ENCODE measurements at places on chromosomes 5 and 9.

DNA sequence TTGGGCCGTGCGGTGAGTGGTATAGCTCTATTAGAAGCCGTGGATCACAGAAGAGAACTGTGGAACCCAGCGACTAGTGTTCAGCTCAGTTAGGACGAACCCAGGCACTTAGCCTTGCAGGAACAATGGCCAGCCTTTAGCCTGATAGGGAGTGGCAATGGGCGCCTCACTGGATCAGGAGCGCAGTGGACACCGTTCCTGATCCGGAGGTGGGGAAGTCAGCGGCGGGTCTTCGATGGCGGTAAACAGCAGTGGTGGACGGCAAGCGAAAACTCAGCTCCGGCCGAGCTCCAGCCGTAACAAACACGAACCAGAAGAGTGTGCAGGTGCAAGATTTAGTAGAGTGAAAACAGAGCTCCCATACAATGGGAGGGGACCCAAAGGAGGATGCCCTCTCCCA, 340.0 kb downstream of the TLE4 start:
- no peaks in the 10 kb centered on the region for H3K27me3 ChIP-seq
- no peak overlapping the region for H3K27ac ChIP-seq
- DNase-seq, result no peak
- no peaks in the 10 kb centered on the region for H3K4me1 ChIP-seq
- no peaks in the 10 kb centered on the region for H3K36me3 ChIP-seq

DNA sequence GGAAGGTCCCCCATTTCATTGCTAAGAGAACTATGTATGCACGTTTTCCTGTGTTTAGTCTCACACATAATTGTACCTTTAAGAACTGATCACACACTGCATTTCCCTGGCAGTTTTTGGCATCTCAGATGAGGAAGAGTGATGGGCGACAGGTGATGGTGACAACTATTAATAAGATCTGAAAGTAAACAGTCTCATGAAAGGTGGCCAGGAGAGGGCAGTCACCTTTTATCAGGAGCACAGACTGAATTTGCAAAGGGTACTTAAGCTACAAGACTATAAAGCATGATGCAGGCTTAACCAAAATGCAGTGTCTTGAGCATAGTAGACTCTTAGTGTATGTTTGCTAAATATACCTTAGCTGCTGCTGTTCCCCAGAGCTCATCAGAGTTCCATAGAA, 91.5 kb downstream of the GHR start:
- no peaks in the 10 kb centered on the region for H3K27me3 ChIP-seq
- DNase-seq, result no peak
- no peaks in the 10 kb centered on the region for H3K4me1 ChIP-seq
- no peaks in the 10 kb centered on the region for H3K36me3 ChIP-seq

DNA sequence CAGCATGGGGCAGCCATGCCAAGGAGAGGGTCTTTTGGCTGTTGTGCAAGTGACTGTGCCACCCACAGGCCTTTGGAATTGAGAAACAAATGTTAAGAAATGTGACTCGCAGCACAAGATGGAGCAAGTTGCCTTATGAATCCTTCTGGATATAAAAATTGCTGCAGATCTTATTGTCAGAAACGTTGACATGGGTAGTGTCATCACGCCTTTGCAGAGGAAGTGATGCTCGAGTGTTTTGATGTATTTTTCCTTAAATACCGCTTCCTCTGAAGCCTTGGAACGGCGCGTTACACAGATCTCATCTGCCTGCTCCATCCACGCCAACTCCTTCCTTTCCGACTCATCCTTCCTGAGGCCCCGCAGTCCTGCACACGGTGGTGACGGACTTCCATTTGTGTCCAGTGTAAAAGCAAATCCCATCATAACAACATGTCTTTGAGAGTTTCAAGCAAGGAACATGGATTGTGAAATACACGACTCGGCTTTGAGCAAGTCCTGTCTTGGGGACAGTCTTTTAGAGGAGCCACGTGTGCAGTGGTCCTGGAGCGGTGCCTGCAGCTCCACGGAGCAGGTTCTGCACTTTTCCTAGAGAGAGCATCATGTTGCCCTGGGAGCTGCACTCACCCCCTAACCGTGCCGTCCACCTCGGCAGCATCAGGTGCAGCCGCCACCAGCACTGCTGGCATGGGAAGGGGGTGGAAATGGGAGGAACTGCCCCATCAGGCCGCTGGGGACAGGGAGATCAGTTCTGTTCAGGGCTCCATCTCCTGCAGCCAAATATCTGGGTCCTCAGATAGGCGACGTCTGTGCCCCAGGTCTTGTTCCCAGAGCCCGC, 15.1 kb downstream of the ROPN1L start:
- H3K4me3 ChIP-seq, result no peak overlapping the region
- no peaks in the 10 kb centered on the region for H3K27me3 ChIP-seq
- no peak overlapping the region for H3K27ac ChIP-seq
- H3K4me1 ChIP-seq, result peaks cover 3% of the 10 kb centered on the region
- no peak for DNase-seq

DNA sequence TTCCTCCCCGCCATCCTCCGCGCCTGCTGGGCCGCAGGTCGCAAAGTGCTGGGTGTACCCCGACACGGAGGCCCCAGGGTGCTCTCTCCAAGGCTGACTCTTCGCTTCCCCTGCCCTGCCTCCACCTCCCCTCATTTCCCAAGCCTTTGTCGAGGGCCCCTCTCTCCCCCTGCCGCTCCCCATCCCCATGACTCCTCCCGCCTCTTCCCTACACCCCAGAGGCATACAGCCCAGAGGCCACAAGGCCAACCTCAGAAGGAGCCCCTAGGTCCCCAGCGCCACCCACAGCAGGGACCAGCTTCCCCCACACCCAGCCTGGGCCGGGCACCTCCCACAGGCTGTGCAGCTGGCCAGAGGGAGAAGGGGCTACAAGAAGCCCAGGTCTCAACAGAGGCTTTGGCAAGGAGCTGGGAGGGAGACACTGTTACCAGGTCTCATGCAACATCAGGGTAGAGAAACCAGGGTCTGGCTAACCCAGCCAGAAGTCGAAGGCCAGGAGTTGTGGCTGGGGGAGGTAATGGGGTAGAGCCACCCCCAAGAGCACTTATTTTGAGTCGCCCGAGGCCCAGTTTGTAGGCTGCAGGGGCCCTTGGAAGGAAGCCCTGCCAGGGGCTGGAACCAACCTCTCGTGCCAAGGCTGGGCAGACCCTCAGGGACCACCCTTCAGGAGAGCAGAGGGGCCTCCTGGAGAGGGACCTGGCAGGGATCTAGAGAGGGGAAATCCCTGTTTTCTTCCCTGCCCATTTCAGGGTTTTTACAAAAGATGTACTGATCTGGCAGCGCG, 24.5 kb upstream of the SARDH start:
- H3K27ac ChIP-seq, result no peak overlapping the region
- no peak overlapping the region for H3K4me3 ChIP-seq
- no peaks in the 10 kb centered on the region for H3K36me3 ChIP-seq
- no peaks in the 10 kb centered on the region for H3K27me3 ChIP-seq

GRCh38 chr9:136331030-136331429, 3.7 kb downstream of the GPSM1 start:
- no peak overlapping the region for H3K4me3 ChIP-seq
- H3K27ac ChIP-seq, result no peak overlapping the region
- no peaks in the 10 kb centered on the region for H3K27me3 ChIP-seq
- no peaks in the 10 kb centered on the region for H3K36me3 ChIP-seq
- DNase-seq, result no peak
- H3K4me1 ChIP-seq, result peaks cover 14% of the 10 kb centered on the region

DNA sequence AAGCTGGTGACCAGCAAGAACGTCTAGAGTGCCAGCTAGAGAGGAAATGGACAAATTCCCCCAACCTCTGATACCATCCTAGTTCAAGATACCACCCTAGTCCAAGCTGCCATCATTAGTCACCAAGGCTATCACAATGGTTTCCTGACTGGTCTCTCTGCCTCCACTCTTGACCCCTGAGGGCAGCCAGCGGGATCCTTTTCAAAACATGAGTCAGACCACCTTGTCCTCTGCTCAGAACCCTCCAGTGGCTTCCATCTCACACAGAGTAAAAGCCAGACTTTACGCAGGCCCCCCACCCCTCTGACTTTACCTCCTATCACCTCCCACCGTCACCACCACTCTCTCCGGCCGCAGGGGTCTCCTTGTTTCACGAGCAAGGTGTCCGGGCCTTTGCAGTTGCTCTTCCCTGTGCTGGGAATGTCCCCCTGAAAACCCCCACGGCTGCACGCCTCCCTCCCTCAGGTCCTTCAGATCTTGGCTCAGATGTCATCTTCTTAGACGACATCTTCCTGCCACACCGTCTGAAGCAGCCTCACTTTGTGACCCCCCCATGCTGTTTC, 42.2 kb upstream of the FBXW11 start:
- H3K27me3 ChIP-seq, result no peaks in the 10 kb centered on the region
- H3K36me3 ChIP-seq, result peaks cover 96% of the 10 kb centered on the region
- no peak overlapping the region for H3K4me3 ChIP-seq
- DNase-seq, result no peak
- no peaks in the 10 kb centered on the region for H3K4me1 ChIP-seq

DNA sequence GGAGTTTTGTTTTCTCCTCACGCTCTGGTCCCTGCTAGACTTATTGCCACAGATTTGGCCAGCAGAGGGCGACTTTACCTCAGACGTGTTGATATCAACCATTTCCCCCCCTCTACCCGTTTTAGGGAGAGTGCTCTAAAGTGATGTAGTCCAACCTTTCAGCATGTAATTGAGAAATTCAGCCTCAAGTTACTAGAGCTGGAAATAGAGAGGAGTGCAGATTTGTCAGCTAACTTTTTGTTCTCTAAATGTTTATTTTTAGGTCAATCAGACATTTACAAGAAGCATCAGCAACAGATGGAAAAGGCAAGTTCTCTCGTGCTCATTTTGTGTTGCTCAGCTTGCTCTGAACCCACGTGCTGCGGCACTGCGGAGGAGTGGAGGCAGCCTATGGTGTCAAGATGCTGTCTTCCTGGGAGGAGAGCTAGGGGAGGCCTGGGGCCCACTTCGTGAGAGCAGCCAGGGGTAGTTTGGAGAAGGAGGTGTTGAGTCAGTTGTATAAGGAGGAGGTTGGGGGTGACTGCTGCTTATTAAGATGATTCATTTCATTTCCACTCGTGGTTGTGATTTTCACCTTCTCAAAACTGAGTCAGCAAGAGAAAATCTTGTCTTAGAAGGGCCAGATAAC, 53.6 kb downstream of the GPR107 start:
- no peaks in the 10 kb centered on the region for H3K27me3 ChIP-seq
- DNase-seq, result peak; percentile 83
- peaks cover 49% of the 10 kb centered on the region for H3K36me3 ChIP-seq
- no peak overlapping the region for H3K4me3 ChIP-seq

GRCh38 chr9:123745451-123745850, 184.5 kb downstream of the DENND1A start:
- H3K4me1 ChIP-seq, result peaks cover 3% of the 10 kb centered on the region
- H3K36me3 ChIP-seq, result no peaks in the 10 kb centered on the region
- no peak overlapping the region for H3K27ac ChIP-seq
- H3K27me3 ChIP-seq, result no peaks in the 10 kb centered on the region
- no peak for DNase-seq

DNA sequence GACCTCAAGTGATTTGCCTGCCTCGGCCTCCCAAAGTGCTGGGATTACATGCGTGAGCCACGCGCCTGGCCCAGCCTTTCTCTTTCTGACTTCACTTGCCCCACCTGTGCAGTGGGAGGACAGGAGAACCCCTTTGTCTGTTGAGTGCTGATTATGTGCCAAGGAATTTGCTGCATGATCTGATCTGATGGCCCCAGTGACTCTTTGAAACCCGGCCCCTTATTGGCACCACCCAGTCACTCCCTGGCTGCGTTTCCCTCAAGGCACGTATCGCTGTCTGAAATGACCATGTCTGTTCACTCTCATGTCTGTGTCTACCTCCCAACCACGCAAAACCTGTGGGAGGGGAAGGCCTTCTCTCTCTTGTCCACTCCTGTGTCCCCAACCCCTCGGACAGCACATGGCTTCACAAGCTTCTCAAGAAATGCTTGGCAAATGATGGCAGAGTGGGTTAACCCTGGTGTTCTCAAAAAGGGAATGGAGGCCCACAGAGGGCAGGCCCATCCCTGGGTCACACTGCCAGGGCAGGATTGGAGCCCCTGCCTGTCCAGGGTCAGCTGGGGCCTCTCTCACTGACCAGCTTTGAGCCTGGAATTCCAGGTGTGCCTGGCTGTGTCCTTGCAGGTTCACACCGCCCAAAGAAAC, 21.9 kb downstream of the NEK6 start:
- H3K36me3 ChIP-seq, result no peaks in the 10 kb centered on the region
- no peak overlapping the region for H3K27ac ChIP-seq
- no peak for DNase-seq
- H3K4me1 ChIP-seq, result no peaks in the 10 kb centered on the region
- no peaks in the 10 kb centered on the region for H3K27me3 ChIP-seq
- no peak overlapping the region for H3K4me3 ChIP-seq

- no peaks in the 10 kb centered on the region for H3K36me3 ChIP-seq
- H3K4me1 ChIP-seq, result no peaks in the 10 kb centered on the region
- no peak overlapping the region for H3K4me3 ChIP-seq
- no peaks in the 10 kb centered on the region for H3K27me3 ChIP-seq
- no peak for DNase-seq
Measured at GRCh38 chr5:78618303-78618702, 30.3 kb downstream of the LHFPL2 start.

- H3K36me3 ChIP-seq, result no peaks in the 10 kb centered on the region
- H3K27ac ChIP-seq, result no peak overlapping the region
- H3K4me1 ChIP-seq, result no peaks in the 10 kb centered on the region
Measured at GRCh38 chr5:117982691-117983090, 1005.7 kb downstream of the DTWD2 start.

GRCh38 chr9:114016629-114017423, 61.3 kb downstream of the AMBP start:
- no peaks in the 10 kb centered on the region for H3K4me1 ChIP-seq
- no peak for DNase-seq
- H3K4me3 ChIP-seq, result no peak overlapping the region
- no peaks in the 10 kb centered on the region for H3K27me3 ChIP-seq

- no peaks in the 10 kb centered on the region for H3K4me1 ChIP-seq
- no peak overlapping the region for H3K4me3 ChIP-seq
- H3K27me3 ChIP-seq, result no peaks in the 10 kb centered on the region
- H3K36me3 ChIP-seq, result no peaks in the 10 kb centered on the region
Measured at GRCh38 chr5:56746553-56747339, 68.6 kb upstream of the MAP3K1 start.

GRCh38 chr5:135246923-135247795, 151.9 kb downstream of the MACROH2A1 start:
- no peak overlapping the region for H3K4me3 ChIP-seq
- no peaks in the 10 kb centered on the region for H3K27me3 ChIP-seq
- no peak overlapping the region for H3K27ac ChIP-seq
- DNase-seq, result no peak
- no peaks in the 10 kb centered on the region for H3K4me1 ChIP-seq

GRCh38 chr9:76322810-76323209, 71.4 kb downstream of the RFK start:
- no peaks in the 10 kb centered on the region for H3K27me3 ChIP-seq
- no peaks in the 10 kb centered on the region for H3K4me1 ChIP-seq
- no peak overlapping the region for H3K4me3 ChIP-seq
- no peaks in the 10 kb centered on the region for H3K36me3 ChIP-seq
- no peak overlapping the region for H3K27ac ChIP-seq

- no peaks in the 10 kb centered on the region for H3K36me3 ChIP-seq
- no peaks in the 10 kb centered on the region for H3K27me3 ChIP-seq
- no peak for DNase-seq
- no peaks in the 10 kb centered on the region for H3K4me1 ChIP-seq
- H3K4me3 ChIP-seq, result no peak overlapping the region
Measured at GRCh38 chr5:167530548-167530947, 760.9 kb upstream of the WWC1 start.

- peaks cover 17% of the 10 kb centered on the region for H3K4me1 ChIP-seq
- H3K27ac ChIP-seq, result no peak overlapping the region
- no peaks in the 10 kb centered on the region for H3K27me3 ChIP-seq
- H3K36me3 ChIP-seq, result no peaks in the 10 kb centered on the region
Measured at GRCh38 chr5:10364186-10364689, 10.7 kb downstream of the MARCHF6 start.

GRCh38 chr9:14616188-14616982, 76.8 kb downstream of the ZDHHC21 start:
- H3K4me3 ChIP-seq, result no peak overlapping the region
- no peaks in the 10 kb centered on the region for H3K36me3 ChIP-seq
- H3K27ac ChIP-seq, result no peak overlapping the region
- peak; percentile 27 for DNase-seq
- no peaks in the 10 kb centered on the region for H3K27me3 ChIP-seq
